ENCODE measurements at places on chromosomes 5 and 9.

- DNase-seq, result peak; percentile 51
Observed at GRCh38 chr5:172943283-172943841, 15.9 kb upstream of the RPL26L1 start.

GRCh38 chr9:137029058-137029936 is 1.3 kb upstream of the ABCA2 start:
- DNase-seq, result peak; percentile 41

DNA sequence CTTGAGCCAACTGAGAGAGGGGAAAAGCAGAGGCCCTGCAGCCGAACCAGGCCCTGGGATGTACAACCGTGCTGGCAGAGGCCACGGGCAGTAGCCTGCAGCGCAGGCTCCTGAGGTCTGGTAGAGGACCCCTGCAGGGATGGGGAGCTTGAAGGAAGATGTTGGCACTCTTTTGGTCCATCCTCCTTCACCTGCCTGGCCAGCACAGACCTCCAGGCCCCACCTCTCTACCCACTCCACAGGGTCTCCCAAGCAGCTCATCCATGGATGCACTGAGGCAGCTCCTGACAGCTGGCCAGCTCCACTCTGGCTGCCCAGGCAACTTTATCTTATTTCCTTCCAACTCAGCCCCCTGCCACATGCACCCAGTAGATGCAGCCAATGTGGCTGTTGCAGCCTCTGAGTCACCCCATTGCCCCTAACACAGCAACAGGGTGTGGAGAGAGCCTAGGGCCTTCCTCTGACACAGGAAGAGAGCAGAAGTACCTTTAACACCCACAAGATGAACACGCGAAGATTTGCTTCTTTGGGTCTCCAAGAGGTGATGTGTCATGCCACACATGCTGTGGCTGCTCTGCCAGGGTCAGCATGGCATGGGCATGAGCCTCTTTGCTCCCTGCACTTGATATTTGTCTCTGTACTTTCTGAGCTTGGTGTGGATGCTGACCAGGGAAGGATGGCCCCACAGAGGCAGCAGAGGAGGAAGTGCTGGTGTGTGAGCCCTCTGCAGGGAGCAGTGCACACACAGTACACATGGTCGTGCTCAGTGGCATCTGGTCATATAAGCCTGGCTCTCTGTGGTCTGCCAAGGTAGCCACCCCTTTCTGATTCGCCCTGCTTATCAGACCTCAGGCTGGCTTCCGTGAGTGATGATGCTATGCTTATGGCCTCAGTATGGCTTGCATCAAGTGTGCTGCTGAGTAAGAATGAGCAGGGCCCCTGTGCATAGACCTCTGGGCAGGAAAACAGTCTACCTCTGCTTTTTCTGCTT is 117.2 kb downstream of the NRG2 start:
- DNase-seq, result no peak

DNA sequence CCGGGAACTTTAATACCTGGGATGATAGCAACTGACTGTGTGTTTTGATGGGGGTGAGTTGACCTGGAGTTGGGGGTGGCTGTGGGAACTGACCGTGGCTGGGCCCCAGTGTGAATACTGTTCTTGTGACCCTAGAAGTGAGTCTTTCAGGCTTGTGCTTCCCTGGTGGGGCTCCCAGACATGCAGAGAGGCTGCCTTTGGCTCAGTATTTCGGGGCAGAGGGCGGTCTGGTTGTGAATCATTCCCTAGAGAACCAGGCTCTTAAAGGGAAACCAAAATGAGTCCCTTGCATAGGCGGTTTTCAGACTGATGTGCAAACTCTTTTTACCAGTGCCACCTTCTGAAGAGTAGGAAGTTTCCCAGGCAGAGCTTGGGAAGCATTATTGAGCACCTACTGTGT is 132.1 kb downstream of the MACROH2A1 start:
- DNase-seq, result peak; percentile 57

- DNase-seq, result no peak
Observed at GRCh38 chr5:167880420-167880819, 411.0 kb upstream of the WWC1 start.

DNA sequence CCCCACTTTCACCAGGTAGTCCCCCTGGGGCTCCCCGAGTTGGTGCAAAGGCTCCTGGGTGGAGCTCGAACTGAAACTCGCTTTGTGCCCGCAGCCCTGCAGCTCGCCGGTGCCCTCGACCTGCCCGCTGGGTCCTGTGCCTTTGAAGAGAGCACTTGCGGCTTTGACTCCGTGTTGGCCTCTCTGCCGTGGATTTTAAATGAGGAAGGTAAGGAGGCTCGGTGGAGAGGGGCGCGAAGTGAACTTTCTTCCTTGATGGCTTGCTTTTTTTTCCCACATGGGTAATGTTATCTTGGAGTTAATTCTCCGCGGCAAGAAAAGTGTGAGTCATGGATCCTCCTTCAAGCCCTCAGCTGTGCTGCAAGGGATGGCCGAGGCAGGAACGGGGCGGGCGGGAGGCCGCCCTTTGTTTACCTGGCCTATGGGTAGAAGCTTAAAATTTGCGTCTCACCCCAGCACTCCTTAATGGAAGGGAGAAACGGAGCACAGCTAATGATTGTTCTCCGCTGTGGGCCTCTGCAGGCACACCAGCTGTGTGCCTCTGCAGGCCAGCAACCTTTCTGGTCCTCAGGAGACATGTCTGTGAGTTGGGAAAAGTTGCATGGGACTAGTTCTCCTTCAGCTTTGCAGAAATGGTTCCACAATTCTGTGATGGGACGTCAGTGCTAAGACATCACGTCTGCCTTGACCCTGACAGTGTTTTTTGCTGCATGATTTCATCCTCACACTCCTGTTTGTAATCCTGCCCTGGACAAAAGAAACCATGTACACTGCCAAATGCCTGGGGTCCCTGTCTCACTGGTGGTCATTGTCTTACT is 1.1 kb downstream of the MAMDC2 start:
- DNase-seq, result peak; percentile 67

DNA sequence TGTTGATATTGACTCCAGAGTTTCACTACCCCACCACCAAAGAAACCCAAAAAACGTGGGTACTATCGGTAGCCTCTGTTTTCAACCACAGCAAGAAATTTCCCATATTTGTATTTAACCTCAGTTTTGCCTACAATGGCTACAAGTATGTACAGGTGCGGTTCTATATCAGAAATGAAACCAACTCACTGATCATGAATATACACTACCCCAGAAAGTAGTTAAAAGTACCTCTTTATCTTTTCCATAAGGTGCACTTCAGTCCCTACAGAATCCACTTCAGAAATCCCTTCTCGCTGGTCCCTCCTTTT is 140.6 kb upstream of the SLC12A2 start:
- DNase-seq, result no peak

GRCh38 chr5:77843570-77844372 is 67.6 kb upstream of the TBCA start:
- peak; percentile 7 for DNase-seq

- DNase-seq, result peak; percentile 73
Observed at GRCh38 chr5:89338935-89339334, 456.0 kb upstream of the MEF2C start.

DNA sequence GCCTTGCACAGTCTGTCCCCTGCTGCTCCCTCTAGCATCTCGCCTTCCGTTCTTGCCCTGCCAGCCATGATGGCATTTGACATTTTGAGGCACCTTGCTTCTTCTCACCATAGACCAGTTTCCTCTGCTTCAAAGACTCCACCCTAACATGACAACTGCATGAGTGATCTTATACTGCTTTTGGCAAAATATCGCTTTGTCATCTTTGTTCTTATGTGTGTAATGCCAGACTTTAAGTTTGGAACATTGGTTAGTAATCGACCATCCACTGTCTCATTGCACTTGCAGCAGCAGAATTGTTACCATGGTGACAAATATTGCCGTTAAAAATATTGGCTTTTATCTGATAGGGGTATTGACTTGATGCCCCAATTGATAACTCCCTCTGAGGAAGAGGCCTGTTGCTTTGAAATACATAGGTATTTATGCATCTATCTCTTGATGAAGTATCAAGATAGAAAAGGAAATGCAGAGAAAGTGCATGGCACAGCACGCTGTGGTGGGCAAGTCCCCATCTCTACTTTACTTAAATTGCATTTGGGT is 6.8 kb downstream of the GARIN3 start:
- DNase-seq, result no peak

DNA sequence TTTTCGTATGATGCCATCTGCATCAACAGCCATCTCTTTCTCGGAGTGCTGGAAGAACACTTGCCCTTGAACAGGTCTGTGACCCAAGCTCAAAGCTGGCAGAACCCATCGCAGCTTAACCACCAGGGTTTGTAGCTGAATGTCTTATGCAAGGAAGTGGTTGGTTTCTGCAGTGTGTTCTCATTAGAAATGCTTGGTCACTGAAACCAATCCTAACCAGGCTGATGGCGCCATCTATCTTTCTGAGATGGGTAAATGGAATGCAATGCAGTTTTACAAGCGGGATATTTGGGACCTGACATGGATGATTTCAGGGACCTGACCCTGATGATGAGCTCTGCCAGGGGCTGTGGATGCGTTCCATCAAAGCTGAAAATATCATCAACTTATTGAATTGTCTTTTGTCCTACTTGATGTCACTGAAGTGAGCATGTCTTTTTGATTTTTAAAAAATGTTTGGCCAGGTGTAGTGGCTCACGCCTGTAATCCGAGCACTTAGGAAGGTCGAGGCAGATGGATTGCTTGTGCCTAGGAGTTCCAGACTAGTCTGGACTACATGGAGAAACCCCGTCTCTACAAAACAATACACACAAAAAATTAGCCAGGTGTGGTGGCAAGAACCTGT is 28.7 kb downstream of the DMRT3 start:
- peak; percentile 49 for DNase-seq
